ENCODE measurements at places on chromosomes 6 and 20. TPM values are rescaled to one million over a fixed set of nuclear protein-coding genes. Genes with fewer than 3 reads are reported as not detected.

The GJA1 gene
- 772 TPM for total RNA-seq

The MAP3K4 gene
- total RNA-seq, result 11.9 TPM

The MUCL3 gene
- not detected for total RNA-seq

The STX11 gene
- 5.0 TPM for total RNA-seq

The TAF4 gene
- 10.0 TPM for total RNA-seq

The SIRPD gene
- total RNA-seq, result not detected

The KCNQ5 gene
- 3.6 TPM for total RNA-seq

The DYNLT2 gene
- total RNA-seq, result 1.5 TPM

The RAET1G gene
- 0.22 TPM for total RNA-seq

The PSMB9 gene
- 69.8 TPM for total RNA-seq

The SLC17A3 gene
- total RNA-seq, result 1.2 TPM

The ULBP1 gene
- total RNA-seq, result 0.27 TPM

The NHLRC1 gene
- 3.2 TPM for total RNA-seq

The BPIFB2 gene
- total RNA-seq, result not detected

The XKR7 gene
- total RNA-seq, result not detected

The FAXC gene
- 2.1 TPM for total RNA-seq

The ZNF341 gene
- total RNA-seq, result 1.1 TPM

The NRSN2 gene
- total RNA-seq, result 80.6 TPM

The CFAP206 gene
- total RNA-seq, result 0.39 TPM

The COL9A3 gene
- total RNA-seq, result 0.43 TPM

The UBD gene
- total RNA-seq, result 1.2 TPM

The ANGPT4 gene
- 0.57 TPM for total RNA-seq

The CLDN20 gene
- not detected for total RNA-seq

The SRSF6 gene
- total RNA-seq, result 121 TPM

The TRMT6 gene
- total RNA-seq, result 11.5 TPM

The TRAM2 gene
- 17.9 TPM for total RNA-seq

The IFNGR1 gene
- total RNA-seq, result 85.9 TPM

The GHRH gene
- total RNA-seq, result not detected

The SPATA25 gene
- 2.9 TPM for total RNA-seq

The ACOT13 gene
- 19.6 TPM for total RNA-seq

The HCK gene
- 15.5 TPM for total RNA-seq

All from adrenal gland (tissue), 19 donors.